Activated CD4-positive, alpha-beta T cell treated with anti-CD3 and anti-CD28 coated beads, Interleukin-2, amount 50 U/mL, for 24 hours (primary cell): ENCODE measurements at places on chromosomes 4 and X.

- no peak for DNase-seq
These were observed 11.4 kb upstream of the TREX2 start for GRCh38 chrX:153457136-153457825.

DNA sequence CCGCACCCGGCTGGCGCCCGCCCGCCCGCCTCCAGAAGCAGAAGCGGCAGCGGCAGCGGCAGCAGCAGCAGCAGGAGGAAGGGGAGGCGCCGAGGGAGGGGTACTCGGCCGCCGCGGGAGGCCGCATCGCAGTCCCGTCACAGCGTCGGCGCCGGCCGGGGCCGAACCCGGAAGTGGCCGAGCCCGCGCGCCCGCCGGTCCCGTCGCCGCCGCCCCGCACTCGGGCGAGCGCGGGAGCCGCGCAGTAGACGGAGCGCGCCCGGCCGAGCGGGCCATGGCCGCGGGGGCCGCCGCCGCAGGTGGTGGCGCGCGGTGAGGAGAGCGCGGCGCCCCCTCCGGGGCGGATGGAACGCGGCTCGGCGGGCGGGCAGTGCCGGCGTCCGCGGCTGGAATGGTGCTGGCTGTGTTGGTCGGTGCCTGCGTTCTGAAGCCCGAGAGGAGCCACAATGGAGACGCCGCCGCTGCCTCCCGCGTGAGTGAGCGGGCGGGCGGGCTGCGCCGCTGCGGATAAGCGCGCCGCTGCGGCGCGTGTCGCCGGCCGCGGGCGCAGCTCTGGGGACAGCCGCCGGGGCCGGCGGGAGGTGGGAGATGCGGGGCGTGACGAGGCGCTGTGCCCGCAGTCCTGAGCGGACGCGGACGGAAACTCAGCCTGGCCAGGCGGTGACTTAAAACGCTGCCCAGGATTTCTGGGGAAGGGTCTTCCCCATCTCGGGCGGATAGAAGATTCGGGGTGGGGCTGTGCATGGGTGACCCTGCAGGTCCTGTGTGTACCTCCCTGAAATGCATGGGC, at the start of gene KLHL2:
Gene KLHL2 (plus strand): TSS at position 131 of the 790 bp plus-strand sequence. CDS start 316 bp downstream, at position 447.
- peak; percentile 39 for DNase-seq

DNA sequence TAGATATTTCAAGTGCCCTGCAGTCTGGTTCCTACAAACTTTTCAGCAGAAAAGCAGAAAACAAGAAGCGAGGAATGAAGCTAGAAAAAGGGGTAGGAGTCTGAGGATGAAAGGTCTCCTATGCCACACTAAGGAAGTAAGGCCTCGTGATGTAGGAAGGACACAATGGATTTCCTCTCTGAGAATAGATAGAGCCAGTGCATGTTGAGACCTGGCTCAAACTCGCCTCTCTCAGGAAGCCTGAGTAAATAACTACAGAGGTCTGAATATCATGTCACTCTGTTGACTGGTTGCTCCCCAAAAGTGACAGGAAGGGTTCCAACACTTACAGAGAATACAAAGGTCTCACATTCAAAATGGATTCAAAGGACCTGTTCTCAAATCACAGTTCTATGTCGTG, 93.3 kb downstream of the GRIA3 start:
- DNase-seq, result no peak

- DNase-seq, result no peak
These were observed 107.3 kb downstream of the JADE1 start for GRCh38 chr4:128916832-128917231.

GRCh38 chrX:42732506-42732905, 45.5 kb downstream of the PPP1R2C start:
- no peak for DNase-seq

- DNase-seq, result no peak
These were observed 24.6 kb downstream of the TSC22D3 start for GRCh38 chrX:107750861-107751445.

GRCh38 chrX:139905743-139906142, 27.1 kb downstream of the ATP11C start:
- no peak for DNase-seq

- no peak for DNase-seq
These were observed 1611.1 kb downstream of the ARAP2 start for GRCh38 chr4:34633241-34633640.

GRCh38 chr4:184167576-184167975, 50.1 kb downstream of the ENPP6 start:
- no peak for DNase-seq

DNA sequence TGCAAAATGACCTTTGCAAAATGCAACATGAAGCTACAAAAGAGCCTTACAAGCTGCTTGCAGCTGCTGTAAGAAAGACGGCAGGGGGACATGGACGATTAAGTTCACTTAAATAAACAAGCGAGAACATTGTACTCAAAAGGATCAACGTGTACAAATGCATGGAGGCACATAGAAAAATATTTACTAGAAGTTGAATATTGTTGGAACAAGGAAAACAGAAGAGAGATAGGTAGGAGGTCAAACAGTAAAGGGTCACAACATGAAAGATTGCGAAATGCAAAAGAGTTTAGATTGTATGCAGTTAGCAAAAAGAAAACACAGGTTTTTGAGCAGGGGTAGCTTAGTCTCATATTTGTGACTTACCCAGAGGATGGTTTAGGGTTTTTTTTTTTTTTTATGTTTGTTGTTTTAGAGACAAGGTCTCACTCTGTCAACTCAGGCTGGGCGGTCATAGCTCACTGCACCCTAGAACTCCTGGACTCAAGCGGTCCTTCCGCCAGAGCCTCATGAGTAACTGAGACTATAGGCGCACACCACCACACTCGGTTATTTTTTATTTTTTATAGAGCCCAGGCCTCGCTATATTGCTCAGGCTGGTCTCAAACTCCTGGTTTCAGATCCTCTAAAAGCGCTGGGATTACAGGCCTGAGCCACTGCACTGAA, 1.4 kb upstream of the PHF8 start:
- no peak for DNase-seq
